Heart left ventricle (tissue), 16 donors: ENCODE measurements at places on chromosomes 13 and 19. TPM values are rescaled to one million over a fixed set of nuclear protein-coding genes. Genes with fewer than 3 reads are reported as not detected.

GRIK5 gene
- total RNA-seq: 6.3 TPM

DNA sequence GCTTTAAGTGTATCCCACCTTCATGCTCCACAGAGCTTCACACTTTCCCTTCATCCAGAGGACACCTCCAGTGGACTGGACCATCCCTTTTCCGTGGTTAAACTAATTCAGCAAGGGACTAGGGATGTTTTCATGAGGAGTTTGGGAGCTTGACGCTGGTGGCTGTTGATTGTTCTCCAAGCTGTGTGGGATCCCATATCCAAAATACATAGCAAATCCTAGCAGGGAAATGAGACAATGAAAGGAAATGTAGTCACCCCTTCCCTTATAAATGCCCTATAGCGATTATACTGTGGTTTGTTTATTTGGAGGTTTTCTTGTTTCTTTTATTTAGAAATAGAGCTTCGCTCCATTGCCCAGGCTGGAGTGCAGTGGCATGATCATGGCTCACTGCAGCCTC, 31.6 kb upstream of the DPRX start:
- DNase-seq: no peak

DNA sequence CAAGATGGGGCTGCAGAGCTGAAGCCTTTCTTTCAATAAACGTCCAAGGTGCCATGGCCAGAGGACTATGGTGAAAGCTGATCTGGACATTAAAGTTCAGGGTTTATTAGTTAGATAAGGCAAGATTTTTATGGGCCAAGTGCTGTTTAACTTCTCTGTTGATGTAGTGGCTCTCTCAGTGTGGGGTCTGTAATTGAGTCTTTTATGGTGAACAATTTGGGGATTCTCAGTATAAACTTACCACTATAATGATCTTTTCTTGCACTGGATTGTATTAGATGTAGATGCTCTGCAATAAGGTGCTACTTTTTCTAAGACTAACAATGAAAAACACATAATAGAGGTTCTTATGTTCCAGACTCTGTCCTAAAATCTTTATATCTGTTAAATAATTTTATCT, 190.1 kb upstream of the KLF12 start:
- no peak for DNase-seq

DNA sequence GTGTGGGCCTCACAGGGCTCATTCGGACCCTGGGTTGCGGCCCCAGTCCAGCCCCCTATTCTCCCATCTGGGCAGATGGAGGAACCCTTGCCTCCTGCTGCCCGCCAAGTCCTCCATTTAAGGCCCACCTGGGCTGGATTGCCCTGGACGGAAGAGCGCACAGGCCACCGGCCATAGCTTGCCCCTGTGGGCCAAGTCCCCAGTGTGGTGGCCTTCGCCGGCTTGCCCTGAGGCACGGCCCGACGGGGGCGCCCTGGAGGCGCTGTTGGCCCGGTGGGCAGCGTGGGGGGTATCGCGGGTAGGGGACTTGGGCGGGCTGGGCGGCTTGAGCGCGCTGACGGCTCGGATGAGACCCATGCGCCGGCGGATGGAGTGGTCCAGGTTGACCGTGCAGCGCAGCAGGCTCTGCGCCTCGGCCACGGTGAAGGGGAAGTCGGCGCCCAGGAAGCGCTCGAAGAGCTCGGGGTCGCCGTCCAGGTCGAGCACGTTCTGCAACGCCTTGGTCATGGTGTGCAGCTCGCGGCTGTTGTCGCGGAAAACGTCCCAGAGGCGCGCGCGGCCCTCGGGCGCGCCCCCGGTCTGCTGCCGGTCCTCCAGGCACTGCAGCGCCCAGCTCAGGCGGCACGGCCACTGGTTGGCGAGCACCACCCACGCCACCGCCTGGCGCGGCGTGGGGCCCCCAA, 8.8 kb downstream of the NKPD1 start:
- no peak for DNase-seq

DNA sequence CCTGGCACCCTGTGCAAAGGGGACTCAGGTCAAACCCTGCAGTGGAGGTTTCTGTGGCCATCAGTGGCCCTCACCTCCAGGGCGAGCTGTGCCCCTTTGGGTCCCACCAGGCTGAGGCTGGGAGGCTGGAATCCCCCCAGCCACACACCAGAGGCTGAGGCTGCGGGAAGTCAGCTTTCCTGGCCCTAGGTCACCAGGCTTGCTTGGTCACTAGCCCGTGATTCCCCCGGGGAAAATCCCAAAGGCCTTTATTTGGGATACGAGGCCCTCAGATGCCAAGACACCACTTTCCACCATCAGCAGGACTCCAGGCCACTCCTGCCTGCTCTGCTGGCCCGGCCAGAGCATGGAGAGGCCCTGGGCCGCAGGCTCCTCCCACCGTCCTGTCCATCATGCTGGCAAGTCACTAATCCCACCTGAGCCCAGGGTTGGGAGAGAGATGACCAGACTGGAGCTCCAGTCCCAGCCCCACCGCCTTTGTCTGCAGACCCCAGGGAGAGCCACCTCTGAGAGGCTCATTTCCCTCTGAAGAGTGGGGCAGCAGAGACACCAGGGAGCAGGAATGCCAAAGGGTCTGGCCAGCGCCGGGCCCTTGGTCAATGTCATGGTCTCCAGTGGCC, 4.7 kb downstream of the NKPD1 start:
- DNase-seq: no peak

- no peak for DNase-seq
Measured at GRCh38 chr13:39144391-39144790, 106.1 kb downstream of the NHLRC3 start.

GRCh38 chr19:44617110-44617880, 3.9 kb downstream of the IGSF23 start:
- no peak for DNase-seq

DNA sequence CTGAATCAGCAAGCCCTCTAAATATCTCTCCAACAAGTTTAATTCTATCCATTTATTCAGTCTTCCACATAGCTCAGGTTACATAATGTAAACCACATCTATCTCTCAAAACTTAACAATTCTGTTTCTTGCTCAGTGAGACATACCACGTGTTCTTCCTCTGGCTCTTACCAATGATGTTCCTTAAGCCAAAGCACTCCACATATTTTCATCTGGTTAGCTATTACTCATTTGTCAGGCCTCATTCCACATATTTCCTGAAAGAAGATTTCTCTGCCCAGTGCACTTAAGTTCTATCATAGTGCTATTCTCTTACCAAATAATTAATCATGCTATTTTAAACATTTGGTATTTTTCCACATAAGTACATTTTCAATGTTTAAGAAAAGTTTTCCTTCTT, 403.3 kb upstream of the ATXN8OS start:
- no peak for DNase-seq

DNA sequence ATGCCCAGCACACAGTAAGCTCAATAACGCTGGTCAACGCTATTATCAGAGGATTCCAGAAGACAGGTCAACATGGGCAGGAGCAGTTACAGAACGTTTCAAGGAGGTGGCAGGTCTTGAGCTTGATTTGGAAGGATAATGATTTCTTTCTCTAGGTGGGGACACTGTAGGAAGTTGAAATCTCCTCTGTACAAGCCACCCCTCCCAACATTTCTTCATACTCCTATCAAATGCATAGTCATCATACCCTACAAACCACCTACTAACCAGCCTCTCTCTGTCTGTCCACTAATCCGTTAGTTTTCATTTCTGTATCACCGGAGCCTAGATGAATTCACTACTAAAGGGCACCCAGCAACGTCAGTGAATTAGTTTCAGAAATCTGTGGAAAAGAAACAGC, 1.3 kb downstream of the ATP7B start:
- no peak for DNase-seq

DNA sequence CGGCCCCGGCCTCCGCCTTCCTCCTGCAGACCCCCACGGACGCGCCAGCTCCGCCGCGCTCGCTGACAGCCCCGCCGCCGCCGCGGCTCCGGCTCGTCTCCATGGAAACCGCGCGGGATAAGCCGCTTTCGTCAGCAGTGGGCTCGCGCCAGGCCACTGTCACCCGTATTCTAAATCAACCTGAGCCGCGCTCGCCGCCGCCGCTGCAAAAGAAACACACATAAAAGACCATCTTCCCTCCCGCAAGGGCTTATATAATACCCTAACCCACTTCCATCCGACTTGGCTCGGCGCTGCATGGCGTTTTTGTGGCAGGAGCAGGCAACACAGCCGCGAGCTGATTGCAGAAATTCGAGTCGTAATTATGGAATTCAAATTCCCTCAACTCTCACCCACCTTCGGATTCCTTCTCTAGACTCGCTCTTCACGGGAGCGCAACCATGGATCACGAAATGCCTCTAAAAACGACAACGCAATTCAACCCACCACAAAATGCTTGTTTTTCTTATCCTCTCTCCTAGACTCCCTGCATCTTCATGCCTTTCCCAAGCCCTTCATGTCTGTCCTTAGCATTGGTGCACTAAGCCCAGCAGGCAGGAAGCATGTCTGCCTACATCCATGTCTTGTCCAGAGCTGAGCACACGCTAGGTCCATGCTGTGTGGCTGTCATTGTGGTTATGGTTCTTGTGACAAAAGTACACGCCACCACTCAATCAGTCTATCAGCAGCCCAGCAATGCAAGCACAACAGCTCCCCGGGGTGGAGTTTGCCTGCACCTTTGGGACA, at the start of gene AMER2:
Gene AMER2, minus strand, starts transcription at position 772 of the 786 bp plus-strand sequence. Its CDS starts 669 bp downstream, at position 103.
- DNase-seq: no peak

DNA sequence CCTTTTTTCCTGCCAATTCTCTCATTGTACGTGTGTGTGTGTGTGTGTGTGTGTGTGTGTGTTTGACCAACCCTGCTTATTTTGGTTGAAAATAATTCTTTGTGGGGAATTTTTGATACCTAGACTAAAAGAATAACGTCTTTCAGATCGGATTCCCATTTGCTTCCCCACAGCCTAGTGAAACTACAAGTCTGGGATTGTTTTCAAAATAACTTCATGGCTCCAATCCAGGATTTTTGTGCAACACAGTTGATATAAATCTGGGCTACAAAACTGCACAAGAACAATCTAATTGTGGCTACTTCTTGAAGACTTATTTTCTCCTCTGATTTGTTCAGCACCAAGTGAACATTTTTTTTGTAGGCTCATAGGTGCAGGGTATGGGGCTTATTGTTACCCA, 332.8 kb upstream of the MIR17HG start:
- no peak for DNase-seq

SULT2A1 gene
- total RNA-seq: not detected

TNFSF13B gene
- 1.0 TPM for total RNA-seq

GRCh38 chr19:40739030-40739839, 11.0 kb downstream of the ACTMAP start:
- no peak for DNase-seq

GJB2 gene
- 0.14 TPM for total RNA-seq

DNA sequence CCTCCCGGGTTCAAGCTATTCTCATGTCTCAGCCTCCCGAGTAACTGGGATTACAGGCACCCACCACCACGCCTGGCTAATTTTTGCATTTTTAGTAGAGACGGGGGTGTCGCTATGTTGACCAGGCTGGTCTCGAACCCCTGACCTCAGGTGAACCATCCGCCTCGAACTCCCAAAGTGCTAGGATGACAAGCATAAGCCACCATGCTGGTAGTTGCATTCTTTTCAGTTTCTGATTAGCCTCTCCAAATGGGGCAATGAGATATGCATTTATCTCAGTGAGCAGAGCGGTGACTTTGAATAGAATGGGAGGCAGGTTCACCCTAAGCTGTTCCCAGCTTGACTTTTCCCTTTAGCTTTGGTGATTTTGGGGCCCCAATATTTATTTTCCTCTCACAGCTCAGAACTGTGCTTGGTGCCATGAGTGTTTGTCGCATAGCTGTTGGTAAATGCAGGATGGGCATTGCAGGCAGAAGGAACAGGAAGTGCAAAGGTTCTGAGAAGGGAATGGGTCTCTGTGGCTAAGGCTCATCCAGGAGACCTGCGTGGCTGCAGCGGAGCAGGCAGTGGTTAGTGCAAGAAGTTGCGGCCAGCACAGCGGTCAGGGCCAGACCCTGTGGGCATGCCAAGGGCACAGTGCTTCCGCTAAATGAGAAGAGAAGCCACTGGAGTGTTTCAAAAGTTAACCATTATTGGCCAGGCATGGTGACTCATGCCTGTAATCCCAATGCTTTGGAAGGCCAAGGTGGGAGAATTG, 20.7 kb downstream of the LYPD3 start:
- DNase-seq: no peak

SPACA7 gene
- not detected for total RNA-seq

GRCh38 chr13:32362574-32362973, 47.3 kb downstream of the BRCA2 start:
- DNase-seq: no peak
